ENCODE measurements at places on chromosomes 7 and 10.

DNA sequence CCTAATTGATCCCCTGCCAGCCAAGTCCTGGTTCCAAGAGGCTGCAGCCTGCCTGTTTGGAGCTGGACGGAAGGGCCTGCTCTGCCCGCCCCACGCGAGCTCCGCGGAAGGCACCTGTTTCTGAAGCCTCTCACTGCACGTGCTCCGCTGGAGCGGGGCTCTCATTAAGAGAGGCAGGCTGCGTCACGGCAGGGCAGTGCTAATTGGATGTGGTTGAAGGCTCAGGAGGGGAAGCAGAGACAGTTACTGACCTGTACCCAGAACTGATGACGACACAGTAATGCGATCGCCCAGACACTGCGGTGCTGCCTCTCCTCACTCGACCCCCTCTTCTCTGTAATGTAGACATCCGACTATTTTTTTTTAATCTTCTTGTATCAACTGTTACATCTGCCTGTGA lies 411.1 kb upstream of the MGMT start:
- DNase-seq: no peak

DNA sequence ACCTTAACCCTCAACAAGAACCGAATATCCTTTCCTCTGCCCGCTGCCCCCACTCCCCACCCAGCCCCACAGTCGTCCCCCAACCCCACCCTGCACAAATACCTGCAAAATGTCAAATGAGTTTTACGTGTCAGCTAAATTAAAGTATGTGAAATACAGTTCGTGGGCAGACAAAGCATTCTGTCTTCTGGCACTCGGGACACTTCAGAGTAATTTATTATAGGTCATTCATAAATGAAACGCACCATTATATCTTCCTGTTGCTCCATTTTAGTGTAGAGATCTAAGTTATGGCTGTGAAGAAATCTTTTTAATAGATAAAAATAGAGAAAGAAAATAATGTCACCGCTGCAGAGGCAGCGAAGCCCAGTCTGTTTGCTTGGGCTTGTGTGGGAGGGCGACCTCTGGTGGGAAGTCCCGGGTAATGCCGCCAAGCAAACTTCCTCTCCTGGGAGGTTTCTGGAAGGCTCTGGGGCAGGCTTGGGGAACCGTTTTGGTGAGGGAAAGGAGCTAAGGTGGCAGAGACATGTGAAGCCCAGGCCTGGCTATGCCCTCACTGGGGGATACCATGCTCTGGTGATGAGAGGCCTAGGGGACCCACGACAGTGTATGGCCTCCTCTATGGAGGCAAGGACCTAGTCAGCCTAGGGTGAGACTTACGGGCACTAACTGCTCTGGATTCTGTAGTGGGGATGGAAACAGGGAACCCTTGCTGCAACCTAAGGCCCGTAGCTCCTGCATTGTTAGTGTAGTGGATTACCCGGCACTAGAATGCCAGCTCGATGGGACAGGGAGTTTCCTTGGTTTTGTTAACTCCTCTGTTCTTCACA lies 604.9 kb downstream of the LRMDA start:
- DNase-seq: no peak

DNA sequence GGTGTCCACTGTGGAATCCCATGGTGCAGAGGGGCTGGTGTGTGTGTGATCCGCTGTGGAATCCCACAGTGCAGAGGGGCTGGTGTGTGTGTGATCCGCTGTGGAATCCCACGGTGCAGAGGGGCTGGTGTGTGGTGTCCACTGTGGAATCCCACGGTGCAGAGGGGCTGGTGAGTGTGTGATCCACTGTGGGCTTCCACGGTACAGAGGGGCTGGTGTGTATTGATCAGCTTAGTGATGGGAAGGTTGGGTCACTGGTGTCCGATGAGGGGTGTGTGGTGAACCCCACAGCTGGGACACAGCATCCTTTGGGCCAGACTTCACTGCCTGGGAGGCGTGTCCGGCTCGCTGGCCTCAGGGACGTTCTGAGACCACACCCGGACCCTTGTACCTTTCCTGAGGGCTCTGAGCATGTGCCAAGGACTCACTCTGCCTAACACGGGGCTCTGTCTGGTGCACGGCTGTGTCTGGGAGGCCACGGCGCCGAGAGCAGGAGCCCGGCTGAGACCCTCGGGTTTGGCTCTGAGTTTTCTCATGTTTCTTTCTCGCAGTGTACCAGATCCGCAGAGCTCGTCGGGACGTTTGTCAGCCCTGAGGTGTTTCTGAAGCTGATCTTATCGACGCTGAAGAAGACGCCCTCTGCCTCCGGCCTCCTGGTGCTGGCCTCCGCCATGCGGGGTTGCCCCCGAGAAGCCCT lies 29.3 kb upstream of the PRKAR1B start:
- no peak for DNase-seq

DNA sequence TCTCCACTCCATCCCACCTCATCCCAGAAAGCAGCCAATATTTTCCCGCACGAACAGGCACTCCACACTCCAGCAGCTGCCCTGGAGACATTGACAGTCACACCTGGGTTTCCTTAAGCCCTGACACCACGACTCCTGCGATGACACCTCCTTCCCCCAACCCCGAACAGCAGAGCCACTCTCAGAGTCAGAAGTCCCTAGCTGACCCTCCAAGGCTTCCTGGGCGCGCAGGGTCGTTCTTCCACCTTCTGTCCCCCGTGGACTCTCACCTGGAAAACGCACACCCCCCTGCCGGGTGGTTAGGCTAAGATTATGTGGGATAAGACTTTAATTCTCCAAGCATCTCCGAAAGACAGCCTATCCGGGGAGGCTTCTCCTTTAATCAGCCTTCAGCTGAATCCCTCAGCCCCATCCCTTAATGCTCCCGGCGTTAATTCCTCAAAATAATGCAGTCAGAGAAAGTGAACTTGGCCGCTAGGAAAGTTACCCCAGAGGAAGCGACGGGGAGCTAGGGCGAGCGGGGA lies 1.1 kb downstream of the DENND11 start:
- no peak for DNase-seq

GRCh38 chr7:8637322-8637721 lies 203.9 kb downstream of the NXPH1 start:
- DNase-seq: no peak

GRCh38 chr7:92969061-92969460 lies 132.7 kb upstream of the CDK6 start:
- no peak for DNase-seq

- no peak for DNase-seq
These were observed 24.3 kb downstream of the UBN2 start for GRCh38 chr7:139255290-139255689.

GRCh38 chr7:2729031-2729892 lies 41.3 kb downstream of the AMZ1 start:
- DNase-seq: no peak

DNA sequence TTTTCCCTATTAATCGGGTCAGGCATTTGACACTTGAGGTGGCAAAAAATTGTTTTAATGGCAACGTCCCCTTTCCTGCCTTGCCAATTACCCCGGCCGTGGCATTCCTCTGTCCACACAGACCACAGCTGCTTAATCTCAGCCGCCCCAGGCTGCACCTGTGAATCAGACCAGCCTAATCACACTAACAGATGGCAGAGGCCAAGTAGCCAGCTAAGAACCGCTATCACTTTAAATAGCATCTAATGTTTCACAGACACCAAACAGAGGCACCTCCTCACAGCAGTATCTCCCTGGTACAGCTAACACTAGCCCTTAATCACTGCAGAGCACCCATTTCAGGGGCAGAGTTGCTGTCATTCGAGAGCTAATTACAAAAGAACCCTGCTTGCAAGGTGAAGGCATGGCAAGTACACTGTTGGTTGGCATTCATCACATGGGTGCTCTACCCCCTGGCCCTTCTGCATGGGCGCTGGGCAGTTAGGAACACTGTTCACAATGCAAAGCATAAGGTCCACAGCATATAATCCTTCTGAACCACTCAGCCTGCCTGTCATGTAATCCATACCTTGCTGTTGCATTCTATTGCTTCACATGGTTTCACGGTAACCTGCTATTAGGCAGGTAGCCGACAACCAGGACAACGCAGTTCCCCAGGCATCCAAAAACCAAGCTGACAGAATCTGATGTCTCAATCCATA lies 38.8 kb downstream of the FGFR2 start:
- no peak for DNase-seq

- DNase-seq: peak; percentile 26
These were observed 136.7 kb downstream of the EGFR start for GRCh38 chr7:55155351-55156117.

DNA sequence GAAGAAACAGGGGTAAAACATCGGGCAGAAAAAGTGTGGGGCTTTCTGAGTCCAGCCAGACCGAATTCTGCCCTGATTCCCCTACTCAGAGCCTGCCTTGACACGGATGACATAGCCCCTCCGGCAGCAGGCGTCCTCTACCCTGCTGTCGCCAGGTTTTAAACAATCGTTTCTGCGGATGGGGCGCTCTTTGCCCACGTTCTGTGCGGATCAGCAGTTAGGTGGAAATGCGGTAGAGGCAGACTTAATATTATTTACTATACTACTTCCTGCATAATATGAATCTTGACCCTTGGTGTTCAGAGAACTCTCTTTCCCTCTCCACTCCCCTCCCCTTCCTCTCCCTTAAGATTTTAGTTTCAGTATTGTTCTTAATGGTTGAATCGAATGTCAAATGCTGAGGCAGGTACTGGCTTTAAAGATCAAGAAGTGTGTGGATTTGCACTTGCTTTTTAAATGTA lies 2.4 kb downstream of the GATA3 start:
- no peak for DNase-seq

DNA sequence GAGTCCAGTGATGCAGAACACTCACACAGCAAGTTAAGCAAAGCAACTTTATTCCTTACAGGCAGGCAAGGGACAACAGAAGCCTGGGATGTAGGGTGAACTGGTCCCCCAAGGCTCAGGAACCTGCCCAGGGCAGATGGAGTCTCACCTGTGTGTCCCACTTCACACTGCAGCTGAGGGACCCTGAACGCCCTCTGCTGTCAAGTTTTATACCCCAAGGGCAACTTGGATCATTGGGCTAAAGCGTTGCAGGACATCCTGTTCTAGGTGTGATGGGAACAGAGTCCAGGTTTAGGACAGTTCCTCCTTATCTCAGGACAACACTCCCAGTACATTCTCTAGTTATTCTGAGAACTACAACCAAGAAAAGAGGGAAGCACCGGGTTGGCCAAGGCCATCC lies 49.5 kb upstream of the ZNF746 start:
- DNase-seq: no peak

DNA sequence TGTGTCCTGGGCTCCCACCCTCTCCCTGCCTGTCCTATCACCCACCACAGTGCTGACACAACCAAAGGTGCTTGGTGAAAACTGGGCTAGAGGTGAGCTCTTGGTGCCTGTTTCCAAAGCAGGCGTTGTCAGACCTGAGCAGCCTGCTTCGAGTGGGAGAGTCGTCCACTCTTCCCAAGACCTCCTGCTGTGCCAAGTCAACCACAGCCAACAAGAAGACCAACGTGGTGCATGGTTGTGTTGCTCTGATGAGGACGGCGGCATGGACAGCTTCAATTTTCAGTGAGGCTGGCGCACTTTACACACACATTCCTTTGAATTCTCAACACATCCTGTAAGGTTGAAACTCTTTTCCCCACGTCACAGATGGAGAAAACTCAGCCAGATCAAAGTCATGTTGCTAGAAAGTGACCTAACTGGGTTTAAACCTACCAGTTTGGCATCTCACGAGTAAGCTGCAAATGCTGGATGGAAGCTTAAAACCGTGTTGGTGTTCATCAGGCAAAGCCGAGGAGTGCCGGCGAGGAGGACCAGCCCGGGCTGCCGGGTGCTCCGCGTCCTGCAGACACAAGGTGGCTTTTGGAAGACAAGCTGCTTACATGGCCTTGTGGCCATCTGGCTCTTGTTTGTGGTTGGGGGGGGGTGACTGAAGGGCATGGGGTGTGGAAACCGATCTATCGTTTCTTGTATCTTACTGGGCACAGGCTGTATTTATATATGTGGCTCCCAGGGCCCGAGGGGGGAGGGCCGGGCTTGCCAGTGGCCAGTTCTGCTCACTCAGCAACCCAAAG lies 39.3 kb downstream of the INSIG1 start:
- DNase-seq: no peak

GRCh38 chr7:65509368-65510186 lies 135.9 kb downstream of the ZNF92 start:
- no peak for DNase-seq

- no peak for DNase-seq
These were observed 2.2 kb downstream of the IFT22 start for GRCh38 chr7:101319401-101319800.

DNA sequence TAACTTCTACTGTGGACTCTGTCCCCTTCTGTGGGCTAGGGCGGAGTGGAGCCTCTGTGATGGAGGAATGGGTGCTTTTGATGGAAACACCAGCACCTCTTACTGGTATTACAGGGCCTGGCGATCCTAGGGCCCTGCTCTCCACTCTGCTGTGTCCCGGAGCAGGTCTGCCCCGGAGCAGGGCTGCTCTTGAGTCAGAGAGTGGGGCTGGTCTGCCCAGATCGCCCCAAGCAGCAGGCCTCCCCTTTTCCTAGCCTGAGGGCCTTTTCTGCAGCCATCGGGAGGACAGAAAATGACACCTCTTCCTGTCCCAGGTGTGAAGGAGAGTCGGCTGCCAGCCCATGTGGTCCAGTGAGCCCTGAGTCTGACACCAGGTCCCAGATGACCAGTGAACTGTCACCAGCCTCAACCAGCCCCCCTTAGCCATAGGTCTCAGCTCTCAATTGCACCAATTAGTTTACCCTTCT lies 1.4 kb downstream of the ZNF282 start:
- DNase-seq: no peak

DNA sequence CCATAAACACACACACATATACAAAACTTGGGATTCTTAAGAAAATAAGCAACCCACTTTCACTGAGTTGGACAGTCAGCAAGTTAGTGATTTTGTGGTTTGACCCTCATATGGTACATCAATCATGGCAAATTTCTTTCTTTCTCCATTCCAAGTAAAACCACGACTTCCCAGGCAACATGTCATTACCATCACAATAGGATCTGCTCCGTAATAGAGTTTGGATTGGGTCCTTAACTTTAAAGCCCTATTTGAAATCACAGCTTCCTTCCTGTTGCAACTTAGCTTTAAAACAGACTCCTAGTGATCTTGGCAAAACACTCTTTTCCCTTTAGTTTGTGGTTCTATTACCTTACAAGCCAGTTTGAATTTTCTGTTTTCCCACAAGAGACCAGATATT lies 483.6 kb downstream of the INHBA start:
- DNase-seq: no peak

DNA sequence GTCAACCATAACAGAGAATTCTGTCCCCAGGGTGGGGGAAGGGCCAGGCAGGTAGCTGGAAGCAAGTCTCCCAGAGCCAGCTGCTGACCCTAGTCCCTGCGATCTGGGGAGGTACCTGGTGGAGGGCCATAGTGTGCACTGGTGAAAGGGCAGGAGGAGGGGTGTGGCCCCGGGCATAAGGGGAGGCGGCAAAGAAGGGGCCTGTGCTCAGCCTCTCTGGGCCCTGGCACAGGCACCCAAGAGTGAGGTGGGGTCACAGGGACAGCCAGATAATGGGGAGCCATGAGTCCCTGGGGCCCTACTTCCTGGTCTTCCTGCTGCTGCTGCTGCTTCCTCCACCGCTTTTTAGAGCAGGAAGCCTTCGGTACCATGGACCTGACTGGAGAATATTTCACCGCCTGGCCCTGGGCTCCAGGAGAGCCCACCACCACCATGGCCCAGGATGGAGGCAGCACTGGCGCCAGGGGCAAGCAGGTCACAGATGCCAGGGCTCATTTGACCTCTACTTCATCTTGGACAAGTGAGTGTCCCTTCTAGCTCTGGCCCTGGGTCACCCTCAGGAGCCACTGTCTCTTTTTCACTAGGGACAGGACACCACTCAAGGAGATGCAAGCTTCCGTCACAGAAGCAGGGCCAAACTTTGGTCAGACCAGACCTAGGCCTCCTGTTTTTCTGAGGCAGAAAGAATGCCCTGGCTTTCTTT lies at the start of gene ANTXRL:
Gene ANTXRL (plus strand): TSS at position 7 of the 703 bp plus-strand sequence. CDS start 266 bp downstream, at position 273.
- DNase-seq: no peak

- DNase-seq: no peak
These were observed 1.9 kb downstream of the INA start for GRCh38 chr10:103278862-103279298.
